ENCODE measurements at places on chromosomes 16 and 17.

DNA sequence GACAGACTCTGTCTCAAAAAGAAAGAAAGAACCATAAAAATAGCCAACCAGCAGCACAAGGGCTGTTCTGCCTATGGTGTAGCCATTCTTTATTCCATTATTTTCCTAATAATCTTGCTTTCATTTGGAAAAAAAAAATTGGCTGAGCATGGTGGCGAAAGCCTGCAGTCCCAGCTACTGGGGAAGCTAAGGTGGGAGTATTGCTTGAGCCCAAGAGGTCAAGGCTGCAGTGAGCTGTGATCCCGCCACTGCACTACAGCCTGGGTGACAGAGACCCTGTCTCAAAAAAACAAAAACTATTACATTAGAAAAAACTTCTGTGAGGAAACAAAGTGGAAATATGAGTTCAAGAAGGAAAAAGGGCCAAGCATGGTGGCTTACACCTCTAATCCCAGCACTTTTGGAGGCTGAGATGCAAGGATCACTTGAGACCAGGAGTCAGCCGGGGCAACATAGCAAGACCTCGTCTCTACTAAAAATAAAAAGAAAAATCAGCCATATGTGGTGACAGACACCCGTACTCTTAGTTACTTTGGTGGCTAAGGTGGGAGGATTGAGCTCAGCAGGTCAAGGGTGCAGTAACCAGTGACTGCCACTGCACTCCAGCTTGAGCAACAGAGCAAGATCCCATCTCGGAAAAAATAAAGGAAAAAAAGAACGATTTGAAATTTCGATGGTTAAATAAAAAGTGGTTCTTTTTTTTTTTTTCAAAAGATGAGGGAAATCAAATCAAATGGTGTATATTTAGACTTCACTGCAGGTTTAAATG is 2.5 kb downstream of the DCAKD start:
- no peak for DNase-seq

DNA sequence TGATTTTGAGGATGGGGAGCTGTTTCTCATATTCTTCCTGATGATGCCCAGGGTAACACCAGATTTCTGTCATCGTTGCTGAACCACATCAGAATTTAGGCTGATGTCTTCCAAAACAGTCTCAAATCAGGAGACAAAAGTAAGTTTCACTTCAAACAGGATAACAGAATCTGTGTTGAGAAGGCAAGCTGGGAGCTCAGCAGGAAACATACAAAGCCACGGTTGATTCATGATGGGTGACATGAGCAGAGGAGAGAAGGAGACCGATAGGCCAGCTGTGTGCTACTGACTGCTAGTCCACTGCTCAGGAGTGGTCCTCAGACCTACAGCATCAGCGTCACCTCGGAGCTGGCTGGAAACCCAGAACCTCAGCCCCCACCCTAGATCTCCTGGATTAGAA is 62.9 kb upstream of the RCVRN start:
- DNase-seq, result no peak

DNA sequence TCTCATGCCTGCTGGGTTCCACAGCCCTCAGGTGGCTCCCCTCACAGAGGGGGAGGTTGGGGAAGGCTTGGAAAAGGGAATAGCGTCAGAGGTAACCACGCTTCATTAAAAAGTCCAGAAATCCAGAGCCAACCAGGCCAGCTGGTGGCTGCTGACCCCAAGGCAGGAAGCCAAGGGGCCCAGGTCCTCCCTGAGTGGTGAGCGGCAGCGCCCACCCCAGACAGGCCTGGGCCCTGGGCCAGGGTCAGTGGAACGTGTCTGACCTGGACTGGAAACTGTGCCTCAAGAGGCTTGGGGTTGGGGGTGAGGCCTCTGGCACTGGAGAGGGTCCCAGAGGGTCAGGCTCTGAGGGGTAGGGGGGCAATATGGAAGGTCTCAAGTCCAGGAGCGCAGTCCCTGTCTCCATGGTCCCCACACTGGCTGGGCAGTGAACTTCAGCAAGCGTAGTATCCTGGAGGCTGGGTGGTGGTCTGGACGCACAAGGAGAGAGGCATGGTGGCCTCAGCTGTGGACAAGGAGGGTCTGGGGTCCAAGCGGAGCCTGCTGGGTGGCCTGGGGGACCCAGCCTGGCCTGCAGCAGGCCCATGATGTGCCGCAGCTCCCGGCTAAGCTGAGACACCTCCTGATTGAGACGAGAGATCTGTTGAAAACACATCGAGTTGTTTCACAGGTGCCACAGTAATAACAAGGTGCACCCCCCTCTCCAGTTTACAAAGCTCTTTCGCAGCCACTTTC is 5.2 kb upstream of the RAB5C start:
- DNase-seq, result no peak

DNA sequence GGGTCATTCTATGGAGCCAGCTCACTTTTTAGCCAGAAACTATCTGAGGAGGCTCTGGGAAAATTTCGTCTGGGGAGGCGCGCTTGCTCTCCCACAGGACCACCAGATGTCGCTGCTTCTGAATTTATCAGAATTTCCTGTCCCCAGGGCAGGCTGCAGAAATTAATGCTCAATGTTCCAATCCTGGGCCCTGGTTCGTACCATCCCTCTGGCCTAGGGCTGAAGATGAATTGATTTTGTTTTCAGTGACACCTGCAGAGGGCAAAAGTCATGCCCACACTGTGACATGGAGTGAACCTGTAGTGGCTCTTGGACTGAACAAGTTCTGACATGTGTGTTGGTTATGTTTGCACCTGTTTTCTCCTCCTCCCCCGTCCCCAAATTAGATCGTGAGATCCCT is 482.6 kb downstream of the NPIPA7 start:
- DNase-seq, result peak; percentile 2

GRCh38 chr16:11405331-11406176 is 60.3 kb downstream of the RMI2 start:
- DNase-seq, result peak; percentile 12

DNA sequence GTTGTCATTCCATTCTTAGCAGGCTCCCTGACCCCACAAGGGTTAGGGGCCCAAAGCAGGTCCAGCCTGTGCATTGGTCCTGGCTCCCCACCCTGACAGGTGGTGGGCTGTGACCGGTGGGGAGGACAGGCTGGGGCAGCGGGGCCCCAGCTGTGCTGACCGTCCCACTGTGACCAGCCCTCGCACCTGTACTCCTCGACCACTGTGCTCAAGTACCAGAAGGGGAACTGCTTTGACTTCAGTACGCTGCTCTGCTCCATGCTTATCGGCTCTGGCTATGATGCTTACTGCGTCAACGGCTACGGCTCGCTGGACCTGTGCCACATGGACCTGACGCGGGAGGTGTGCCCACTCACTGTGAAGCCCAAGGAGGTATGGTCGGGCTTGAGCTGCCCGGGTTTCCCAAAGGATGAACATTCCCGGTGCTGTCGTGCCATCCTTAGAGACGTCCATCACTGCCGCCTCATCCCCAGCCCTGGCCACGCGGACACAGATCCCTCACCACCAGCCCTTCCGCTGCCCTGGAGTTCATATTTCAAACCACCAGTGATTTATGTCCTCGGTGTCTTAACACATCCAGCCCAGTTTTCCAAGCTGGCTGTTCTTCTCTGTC is 7.3 kb downstream of the DRC7 start:
- DNase-seq, result no peak

DNA sequence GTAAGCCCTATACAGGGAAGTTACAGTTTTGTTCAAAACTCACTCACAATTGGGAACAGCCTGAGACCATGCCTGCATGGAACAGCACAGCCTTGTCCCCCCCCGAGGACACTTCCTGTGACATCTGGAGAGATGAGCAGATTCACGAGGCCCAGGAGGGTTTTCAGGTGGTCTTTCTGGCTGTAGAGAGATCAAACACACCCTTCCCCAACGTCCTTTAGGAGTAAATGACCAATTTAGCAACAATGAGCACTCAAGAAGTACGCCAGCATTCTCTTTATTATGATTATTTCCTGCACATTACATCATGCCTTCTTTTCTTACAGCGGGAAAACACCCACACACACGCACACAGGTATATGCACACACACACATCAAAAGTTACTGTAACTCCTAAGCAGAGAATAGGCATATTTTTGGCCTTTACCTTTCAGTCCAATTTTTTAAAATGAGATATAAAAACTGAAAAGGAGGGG is 39.0 kb downstream of the ADCY9 start:
- DNase-seq, result no peak

DNA sequence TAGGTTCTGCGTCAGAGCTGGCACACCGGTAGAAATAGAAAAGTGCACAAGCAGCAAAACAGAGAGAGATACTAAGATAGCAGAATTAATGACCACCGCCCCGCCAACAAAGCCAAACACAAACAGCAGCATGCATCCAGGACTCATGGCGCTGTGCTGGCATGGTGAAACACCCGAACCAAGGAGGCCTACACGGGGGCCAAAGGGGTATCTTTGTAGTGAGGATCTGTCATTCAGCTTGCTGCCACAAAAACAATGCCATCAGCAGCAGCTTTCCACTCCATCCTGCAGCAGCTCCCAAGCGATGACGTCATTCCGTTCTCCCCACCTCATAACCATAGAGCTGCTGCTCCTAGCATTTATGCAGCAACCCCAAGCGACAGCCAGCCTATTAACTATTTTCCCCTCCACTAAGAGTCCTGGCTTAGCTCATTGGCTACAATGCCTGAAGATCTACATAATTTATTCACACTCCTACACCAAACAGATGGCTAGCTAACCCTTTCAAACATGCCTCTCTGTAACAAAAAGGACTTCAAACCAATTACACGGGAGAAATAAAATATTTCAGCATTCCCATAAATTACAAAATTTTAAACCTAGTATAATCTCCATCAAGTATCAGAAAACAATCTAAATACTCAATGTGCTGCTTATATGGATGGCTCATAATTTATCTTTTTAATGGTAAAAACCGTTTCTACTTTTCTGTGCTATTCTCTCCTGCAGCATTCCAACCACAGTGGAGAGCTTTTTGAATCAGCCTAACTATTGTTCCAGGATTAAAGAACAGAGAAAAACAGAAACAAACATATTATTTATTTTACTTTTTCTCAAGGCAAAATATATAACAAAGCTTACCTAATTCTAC is 73.9 kb downstream of the SPAG9 start:
- no peak for DNase-seq

GRCh38 chr17:75869282-75870141 is 8.9 kb downstream of the TRIM47 start:
- DNase-seq, result no peak

DNA sequence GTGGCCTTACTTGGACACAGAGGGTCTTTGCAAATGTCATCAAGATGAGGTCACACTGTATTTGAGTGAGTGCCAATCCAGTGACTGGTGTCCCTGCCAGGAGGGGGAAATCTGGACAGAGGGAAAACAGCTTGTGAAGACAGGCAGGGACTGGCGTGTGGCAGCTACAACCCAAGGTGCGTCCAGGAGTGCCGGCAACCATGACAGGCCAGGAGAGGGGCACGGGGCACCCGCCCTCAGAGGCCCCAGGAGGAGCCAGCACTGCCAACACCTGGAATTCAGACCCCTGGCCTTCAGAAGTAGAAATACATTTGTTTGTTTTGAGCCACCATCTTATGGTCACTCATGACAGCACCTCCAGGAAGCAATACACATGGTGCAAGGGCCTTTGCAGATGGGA is 225.7 kb downstream of the CPPED1 start:
- no peak for DNase-seq

DNA sequence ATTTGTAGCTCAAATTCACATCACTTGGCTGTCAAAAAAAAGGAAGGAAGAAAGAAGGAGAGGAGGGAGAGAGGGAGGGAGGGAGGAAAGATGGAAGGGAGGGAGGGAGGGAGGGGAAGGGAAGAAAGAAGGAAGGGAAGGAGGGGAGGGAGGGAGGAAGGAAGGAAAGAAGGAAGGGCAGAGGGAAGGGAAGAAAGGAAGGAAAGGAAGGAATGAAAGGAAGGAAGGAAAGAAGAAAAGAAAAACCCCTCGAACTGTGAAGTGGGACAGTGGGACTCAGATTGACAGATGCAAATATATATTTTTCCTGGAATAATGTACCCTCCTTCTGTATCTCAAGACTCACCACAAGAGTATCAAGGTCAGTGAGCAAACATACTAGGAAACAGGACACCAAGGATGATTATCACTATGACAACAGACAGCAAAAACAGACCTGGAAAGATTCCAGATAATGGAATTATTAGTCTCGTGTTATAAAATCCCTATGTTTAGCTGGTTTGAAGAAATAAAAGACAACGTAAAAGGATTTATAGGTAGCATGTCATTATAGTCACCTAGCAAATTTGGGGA is 24.2 kb upstream of the ABCA3 start:
- no peak for DNase-seq

- DNase-seq, result no peak
Measured at GRCh38 chr17:2101448-2102257, 46.8 kb downstream of the HIC1 start.

- no peak for DNase-seq
Measured at GRCh38 chr16:74372953-74373846, 2.9 kb upstream of the NPIPB15 start.

GRCh38 chr17:6244253-6244652 is 174.1 kb downstream of the WSCD1 start:
- DNase-seq, result no peak

- DNase-seq, result no peak
Measured at GRCh38 chr17:15409721-15410250, 57.6 kb downstream of the CDRT4 start.

- DNase-seq, result no peak
Measured at GRCh38 chr16:62035115-62036092, 834 bp downstream of the CDH8 start.

DNA sequence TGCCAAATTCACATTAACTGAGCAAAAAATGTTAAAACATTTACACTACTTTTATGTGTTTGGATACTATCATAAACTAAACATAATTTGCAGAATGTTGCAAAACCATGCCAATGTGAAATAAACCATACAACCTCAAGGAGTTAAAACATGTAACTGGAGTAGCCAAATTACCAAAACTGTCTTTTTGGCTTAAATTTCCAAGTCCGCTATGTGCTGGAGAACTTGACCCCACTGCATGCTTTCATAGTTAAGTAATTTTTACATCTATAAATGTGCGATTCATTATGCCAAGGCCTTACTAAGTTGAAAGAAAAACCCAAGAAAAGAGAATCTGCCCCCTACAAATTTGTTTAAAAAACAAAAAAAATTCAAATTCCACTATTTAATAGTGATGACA is 28.2 kb downstream of the BRD7 start:
- no peak for DNase-seq
